ENCODE measurements at places on chromosomes 3 and 15. TPM values are rescaled to one million over a fixed set of nuclear protein-coding genes. Genes with fewer than 3 reads are reported as not detected.

GRCh38 chr3:162491952-162492351 is 995.3 kb downstream of the OTOL1 start:
- no peak for DNase-seq

DNA sequence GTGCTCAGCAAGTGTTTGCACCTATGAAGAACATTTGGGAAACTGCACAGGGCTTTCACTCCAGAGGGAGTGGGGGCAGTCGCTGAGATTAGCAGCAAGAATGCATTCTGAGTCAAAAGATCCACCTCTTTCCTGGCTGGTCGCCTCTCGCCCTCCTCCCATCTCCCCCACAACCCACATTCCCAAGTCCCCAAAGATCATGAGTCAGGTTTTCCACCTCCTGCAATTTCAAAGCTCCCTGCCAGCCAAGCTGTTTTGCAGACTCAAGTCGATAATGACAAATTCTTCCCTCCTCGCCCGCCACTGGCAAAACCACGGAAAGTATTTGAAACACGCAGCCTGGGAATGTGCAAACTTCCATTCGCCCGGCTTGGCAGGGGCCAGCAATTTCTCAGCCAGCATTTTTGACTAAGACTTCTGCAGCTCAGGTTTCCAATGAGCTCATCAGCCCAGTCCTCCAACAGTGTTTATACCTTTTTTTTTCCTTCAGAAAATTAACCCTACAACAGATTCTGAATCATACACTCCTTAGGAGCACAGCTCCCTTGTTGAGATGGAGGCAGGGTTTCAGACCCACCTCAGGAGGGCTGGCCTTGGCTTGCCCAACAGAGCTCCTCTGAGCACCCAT is 181.4 kb downstream of the SMAD6 start:
- peak; percentile 77 for DNase-seq

- no peak for DNase-seq
Observed at GRCh38 chr3:151446002-151446340, 14.9 kb downstream of the IGSF10 start.

GRCh38 chr3:12159227-12159601 is 502 bp upstream of the TIMP4 start:
- no peak for DNase-seq

DNA sequence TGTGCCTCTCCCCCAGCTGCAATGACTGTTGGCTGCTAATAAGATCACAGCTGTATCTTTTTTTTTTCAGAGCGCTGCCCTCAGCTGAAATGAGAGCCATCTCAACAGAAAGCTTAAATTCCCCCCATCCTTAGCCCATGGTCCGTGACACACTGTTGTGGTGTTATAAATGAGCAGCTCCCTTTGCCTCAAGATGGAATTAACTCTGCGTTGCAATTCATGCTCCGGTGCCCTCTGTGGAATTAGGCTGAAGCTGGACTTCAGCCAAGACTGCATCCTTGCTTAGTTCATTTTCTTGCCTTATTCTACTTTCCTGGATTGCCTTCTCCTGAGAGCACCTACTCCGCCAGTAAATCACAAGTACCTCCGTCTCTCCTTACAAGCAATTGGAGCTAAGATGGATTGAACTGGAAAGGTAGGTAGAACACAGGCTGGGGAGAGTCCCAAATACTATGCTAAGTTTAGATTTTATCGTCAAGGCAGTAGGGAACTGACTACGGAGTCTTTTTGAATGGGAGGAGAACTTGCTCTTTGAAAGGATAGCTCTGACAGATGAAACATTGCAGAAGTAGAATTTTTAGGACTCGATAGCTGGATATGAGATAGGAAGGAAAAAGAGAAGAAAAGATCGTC is 39.0 kb upstream of the THRB start:
- DNase-seq: no peak

DNA sequence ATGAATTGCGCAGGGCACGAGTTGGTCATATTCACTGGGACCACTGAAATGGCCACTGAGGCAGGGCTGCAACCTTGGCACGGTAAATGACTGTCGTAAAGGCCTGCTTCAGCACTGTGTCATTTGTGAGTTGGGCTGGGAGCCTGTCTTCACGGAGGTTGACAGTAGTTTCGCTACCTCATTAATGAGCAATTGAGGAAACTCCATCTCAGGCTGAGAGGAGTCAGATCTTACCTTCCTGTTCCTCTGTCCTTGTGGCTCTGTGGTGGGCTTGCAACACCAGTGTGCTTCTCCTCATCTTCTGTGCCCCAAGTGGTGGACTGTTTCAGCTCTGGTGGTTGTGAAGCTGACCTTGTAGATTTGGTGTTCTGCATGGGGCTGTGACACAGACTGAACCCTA is 80.1 kb upstream of the EIF1B start:
- DNase-seq: no peak

- DNase-seq: no peak
Observed at GRCh38 chr3:113832477-113833164, 6.0 kb upstream of the GRAMD1C start.

GRCh38 chr3:16439163-16439847 is 74.2 kb downstream of the RFTN1 start:
- DNase-seq: no peak

DNA sequence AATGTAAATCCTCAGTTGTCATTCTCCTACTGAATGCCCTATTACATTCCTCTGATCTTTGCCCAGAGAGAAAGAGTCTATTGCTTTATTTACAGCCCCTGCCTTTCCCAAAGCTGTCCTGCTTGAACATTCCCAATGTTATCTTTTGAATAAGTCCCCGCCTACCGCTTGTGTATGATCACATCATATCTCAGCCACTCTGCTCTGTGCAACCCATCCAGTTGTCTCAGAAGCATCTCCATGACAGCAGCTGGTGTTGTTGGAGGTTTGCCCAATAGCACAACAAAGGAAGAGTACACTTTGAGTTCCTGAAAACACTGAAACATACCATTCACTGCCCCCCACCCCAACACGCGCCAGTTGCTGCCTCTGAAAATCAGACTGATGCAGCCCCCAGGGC is 22.0 kb upstream of the FAM3D start:
- no peak for DNase-seq

GRCh38 chr3:119376758-119377157 is 82.6 kb downstream of the ARHGAP31 start:
- DNase-seq: no peak

- DNase-seq: no peak
Observed at GRCh38 chr15:60115579-60116380, 111.7 kb downstream of the FOXB1 start.

DNA sequence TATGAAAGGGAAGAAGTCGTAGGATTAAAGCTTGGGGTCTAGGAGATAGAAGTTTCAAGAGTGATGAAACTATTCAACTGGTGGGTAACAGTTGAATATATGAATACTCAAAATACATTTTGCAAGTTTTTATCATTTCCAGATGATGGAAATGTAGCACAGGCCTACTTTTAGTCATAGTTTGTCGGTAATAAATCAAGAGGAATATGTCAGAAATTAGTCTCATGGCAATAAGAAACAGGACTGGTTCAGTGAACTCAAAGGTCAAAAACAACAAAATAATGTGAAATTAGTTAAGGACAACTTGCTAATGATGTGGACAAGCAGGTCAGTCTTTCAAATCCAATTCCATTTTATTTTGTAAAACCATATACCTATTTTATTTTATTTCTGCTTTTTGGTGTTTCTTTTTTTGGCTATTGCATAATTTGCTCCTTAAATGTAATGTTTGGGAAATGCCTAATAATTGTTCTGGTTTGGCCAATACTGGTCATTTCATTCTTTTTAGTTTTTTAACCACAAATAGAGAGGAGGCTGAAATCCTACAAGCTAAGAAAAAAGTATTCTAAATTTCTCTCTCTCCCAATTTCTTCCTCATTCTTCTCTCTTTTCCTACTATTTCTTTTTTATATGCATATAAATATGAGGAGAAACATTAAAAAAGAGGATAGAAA is 195.2 kb upstream of the ARHGEF26 start:
- DNase-seq: no peak

GRCh38 chr3:13324835-13325501 is 95.2 kb downstream of the NUP210 start:
- DNase-seq: no peak

DNA sequence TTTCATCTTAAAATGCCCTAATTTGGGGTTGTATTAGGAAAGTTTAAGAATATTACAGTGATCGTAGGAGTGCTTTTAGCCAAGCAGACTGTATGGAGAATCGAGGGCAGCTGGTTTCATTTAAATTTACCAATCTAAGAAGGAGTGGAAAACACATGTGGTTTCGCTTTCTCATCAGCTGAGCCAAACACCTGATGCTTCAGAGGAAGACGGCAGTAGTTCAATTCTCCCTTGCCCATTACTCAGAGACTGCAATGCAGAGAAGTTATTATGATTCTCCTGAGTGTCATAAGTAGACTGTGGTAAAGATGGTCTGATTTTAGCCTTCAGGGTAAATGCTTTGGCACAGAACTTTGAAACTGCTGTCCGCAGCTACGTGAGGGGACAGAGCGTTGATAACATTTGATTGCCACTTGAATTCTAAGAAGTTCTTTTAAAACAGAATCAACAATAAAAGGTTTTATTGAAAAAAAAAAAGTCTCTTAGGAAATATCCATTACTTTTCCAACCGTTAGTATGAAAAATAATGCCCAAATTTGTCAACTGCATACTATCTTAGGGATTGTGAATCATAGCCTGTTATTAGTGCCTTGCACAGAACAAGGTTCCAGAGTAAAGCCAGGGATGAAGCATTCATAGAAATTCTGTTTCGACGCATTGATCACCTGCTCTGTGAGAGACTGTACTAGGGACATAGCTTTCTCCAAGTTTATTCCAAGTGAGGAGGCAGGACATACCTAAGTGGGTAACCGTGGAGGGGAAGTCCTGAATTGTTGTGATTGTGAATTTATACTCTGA is 25.6 kb downstream of the LYSMD4 start:
- no peak for DNase-seq

DNA sequence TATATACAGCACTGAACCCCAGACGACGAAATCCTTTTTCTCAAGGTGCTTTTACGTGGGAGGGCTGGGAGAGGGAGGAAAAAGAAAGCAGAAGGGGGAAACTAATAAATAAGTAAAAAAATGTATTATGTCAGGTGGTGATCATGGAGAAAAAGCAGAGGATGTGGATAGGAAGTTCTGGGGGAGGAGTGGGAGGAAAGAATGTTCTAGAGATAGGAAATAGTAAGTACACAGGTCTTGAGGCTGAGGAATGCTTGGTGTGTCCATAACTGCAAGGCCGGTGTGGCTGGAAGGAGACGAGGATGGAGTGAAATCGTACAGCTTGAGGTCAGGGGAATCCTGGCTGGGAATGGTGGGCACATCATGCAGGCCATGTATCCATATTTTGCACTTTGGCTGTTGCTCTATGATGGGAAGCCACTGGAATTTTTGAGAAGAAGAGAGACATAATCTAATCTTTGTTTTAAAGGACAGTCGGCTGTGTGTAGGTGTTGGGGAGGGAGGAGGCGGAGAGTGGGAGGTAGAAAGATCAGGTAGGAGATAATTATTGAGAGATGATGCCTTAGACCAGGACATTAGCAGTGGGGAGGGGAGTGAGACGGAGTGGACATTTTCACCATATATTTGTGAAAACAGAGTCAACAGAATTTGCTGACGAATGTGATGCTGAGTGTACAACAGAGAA is 1.8 kb upstream of the UBE2E2 start:
- no peak for DNase-seq

GRCh38 chr15:44692659-44693058 is 18.5 kb downstream of the PATL2 start:
- no peak for DNase-seq

GRCh38 chr3:127959041-127959440 is 44.0 kb downstream of the KBTBD12 start:
- no peak for DNase-seq

ZPLD1 gene
- total RNA-seq: 0.21 TPM

BOC gene
- total RNA-seq: 6.0 TPM

GCSAM gene
- 0.20 TPM for total RNA-seq
